ENCODE measurements at places on chromosomes 6 and 20. TPM values are rescaled to one million over a fixed set of nuclear protein-coding genes. Genes with fewer than 3 reads are reported as not detected.
A peak's percentile ranks its signal among the peaks of the same experiment; 100 is the strongest.

ANGPT4 gene
- not detected for total RNA-seq

SLC35D3 gene
- total RNA-seq = not detected

KCNK5 gene
- total RNA-seq = 12.0 TPM

SLC25A27 gene
- total RNA-seq = not detected

OGFRL1 gene
- total RNA-seq = 8.4 TPM

FRS3 gene
- 5.1 TPM for total RNA-seq

BPIFB4 gene
- total RNA-seq = not detected

PLAGL1 gene
- 7.7 TPM for total RNA-seq

DYNLT2 gene
- total RNA-seq = 2.6 TPM

- no peak overlapping the region for H3K4me3 ChIP-seq
- DNase-seq = no peak
- no peak overlapping the region for H3K27ac ChIP-seq
- H3K27me3 ChIP-seq = no peaks in the 10 kb centered on the region
- H3K4me1 ChIP-seq = no peaks in the 10 kb centered on the region
Measured at GRCh38 chr6:11771473-11772048, 7.0 kb downstream of the ADTRP start.

GRCh38 chr20:20259533-20259932 lies 108.4 kb upstream of the INSM1 start:
- H3K27me3 ChIP-seq = peaks cover 7% of the 10 kb centered on the region
- no peak for DNase-seq
- H3K4me1 ChIP-seq = no peaks in the 10 kb centered on the region
- H3K27ac ChIP-seq = no peak overlapping the region

DNA sequence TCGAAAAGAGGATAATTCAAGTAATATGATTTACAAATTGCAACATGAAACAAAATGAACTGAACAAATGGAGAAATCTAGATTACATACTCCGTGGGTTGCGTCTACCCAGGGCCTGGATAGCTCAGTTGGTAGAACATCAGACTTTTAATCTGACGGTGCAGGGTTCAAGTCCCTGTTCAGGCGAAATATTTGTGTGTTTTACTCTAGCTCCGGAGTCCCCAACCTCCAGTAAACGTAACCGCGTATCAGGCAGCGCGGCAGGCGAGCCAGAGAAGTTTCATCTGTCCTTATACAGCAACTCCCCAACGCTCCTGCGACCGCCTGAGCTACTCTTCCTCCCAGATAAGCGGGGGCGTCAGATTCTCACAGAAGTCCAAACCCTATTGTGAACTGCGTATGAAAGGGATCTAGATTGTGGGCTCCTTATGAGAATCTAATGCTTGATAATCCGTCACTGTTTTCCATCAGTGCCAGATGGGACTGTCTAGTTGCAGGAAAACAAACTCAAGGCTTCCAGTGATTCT lies 176.1 kb downstream of the TRIM27 start:
- no peak for DNase-seq
- H3K4me3 ChIP-seq = no peak overlapping the region
- peaks cover 33% of the 10 kb centered on the region for H3K27me3 ChIP-seq
- no peak overlapping the region for H3K27ac ChIP-seq

GRCh38 chr6:22043284-22043962 lies 253.4 kb downstream of the PRL start:
- peaks cover 13% of the 10 kb centered on the region for H3K4me1 ChIP-seq
- no peak overlapping the region for H3K27ac ChIP-seq
- H3K4me3 ChIP-seq = no peak overlapping the region
- no peaks in the 10 kb centered on the region for H3K36me3 ChIP-seq

DNA sequence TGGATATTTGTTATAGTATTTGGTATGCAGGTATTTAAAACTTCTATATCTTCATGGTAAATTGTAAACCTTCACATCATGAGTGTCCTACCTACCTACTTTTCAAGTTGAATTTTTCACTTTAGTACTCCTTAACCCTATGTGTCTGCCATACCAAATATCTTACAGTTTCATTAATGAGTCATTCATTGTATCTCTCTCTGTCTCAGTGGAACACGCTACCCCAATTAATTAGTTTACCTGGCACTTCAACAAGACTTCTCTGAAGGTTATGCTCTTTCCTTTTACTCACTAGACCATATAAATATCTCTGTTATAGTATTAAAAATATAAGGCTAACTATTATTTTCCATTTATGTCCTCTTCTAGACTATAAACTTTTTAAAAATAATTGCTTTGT lies 123.9 kb upstream of the GJE1 start:
- peaks cover 3% of the 10 kb centered on the region for H3K4me1 ChIP-seq
- peaks cover 2% of the 10 kb centered on the region for H3K27me3 ChIP-seq
- no peak overlapping the region for H3K27ac ChIP-seq
- H3K4me3 ChIP-seq = no peak overlapping the region
- DNase-seq = no peak
- no peaks in the 10 kb centered on the region for H3K36me3 ChIP-seq

- H3K27me3 ChIP-seq = peaks cover 26% of the 10 kb centered on the region
- peaks cover 2% of the 10 kb centered on the region for H3K4me1 ChIP-seq
- no peak overlapping the region for H3K4me3 ChIP-seq
Measured at GRCh38 chr6:7805850-7806214, 79.9 kb downstream of the BMP6 start.

DNA sequence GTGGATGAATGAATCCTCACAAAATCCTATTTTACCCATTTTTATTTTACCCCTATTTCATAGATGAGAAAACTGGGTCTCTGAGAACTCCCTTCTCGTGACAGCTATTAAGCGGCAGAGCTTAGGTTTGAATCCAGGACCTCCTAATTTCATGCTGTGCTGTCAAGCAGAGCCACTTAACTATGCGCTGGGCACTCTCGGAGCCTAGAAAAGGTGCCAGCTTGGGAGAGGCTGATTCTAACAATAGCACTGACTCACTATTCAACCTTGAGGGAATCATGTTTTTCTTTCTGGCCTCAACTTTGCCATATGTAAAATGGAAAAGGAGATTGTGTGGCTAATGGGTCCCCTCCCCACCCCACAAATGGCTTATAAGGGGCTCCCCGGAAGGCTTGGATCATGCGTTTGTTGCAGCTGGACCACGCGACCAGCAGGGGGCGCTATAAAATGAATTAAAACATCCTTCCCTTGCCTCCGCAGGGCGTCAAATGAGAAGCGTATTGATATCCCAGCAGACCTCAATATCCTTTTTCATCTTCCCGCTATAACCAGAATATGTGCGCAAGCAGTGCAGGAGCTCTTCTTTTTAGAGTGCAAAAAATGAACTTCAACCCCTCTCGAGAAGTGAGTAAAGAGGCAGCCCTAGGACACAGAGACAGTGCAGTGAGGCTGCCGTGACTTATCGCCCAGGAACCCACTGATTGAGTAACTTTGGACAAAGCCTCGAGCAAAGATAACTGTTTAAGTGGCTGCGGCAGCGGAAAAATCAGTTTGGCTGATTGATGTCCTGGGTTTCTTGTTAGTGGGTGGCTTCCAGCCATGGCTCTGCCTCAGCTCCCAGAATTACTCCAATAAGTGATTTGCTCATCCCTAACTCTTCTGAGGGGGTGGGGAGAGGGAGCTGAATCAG lies 12.8 kb upstream of the PDYN start:
- no peaks in the 10 kb centered on the region for H3K4me1 ChIP-seq
- H3K27me3 ChIP-seq = peaks cover 4% of the 10 kb centered on the region
- no peak overlapping the region for H3K4me3 ChIP-seq
- peak; percentile 58 for DNase-seq
- no peak overlapping the region for H3K27ac ChIP-seq

GRCh38 chr20:46894579-46894958 lies at the start of gene EYA2:
EYA2 (plus strand) TSS chr20:46894843; CDS start chr20:46990011, 95,168 bp downstream.
- peaks cover 64% of the 10 kb centered on the region for H3K27me3 ChIP-seq
- no peak for DNase-seq
- H3K4me1 ChIP-seq = no peaks in the 10 kb centered on the region
- no peak within 1 kb of the TSS for H3K27ac ChIP-seq
- no peak within 1 kb of the TSS for H3K4me3 ChIP-seq

- no peak for DNase-seq
- H3K4me1 ChIP-seq = peaks cover 22% of the 10 kb centered on the region
- peaks cover 54% of the 10 kb centered on the region for H3K36me3 ChIP-seq
- no peaks in the 10 kb centered on the region for H3K27me3 ChIP-seq
Measured at GRCh38 chr20:44660581-44660980, 9.1 kb upstream of the ADA start.

DNA sequence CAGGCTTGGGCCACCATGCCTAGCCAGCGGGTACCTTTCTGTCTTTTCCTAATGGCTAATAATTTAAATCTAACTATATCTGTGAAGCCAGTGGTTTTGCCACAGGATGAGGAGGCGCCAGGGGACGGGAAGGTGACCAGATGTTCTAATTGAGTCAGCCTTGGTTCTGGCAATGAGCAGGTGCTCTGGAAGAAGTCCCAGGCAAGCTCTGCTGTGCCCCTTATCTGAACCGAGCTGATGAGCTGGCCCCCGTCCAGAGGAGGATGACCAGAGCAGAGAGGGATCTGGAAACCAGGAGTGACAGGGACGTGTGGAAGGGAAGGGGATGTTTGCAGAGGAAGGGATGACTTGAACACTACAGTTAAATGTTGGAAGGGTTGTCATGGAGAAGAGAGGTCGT lies 46.7 kb downstream of the SLC35D3 start:
- peaks cover 44% of the 10 kb centered on the region for H3K27me3 ChIP-seq
- H3K27ac ChIP-seq = no peak overlapping the region
- H3K36me3 ChIP-seq = no peaks in the 10 kb centered on the region
- H3K4me1 ChIP-seq = no peaks in the 10 kb centered on the region

- DNase-seq = no peak
- H3K4me3 ChIP-seq = no peak overlapping the region
- no peaks in the 10 kb centered on the region for H3K36me3 ChIP-seq
- H3K4me1 ChIP-seq = no peaks in the 10 kb centered on the region
Measured at GRCh38 chr6:40671001-40671693, 84.0 kb upstream of the LRFN2 start.

- H3K27ac ChIP-seq = no peak overlapping the region
- peaks cover 5% of the 10 kb centered on the region for H3K27me3 ChIP-seq
- H3K36me3 ChIP-seq = no peaks in the 10 kb centered on the region
- no peaks in the 10 kb centered on the region for H3K4me1 ChIP-seq
- DNase-seq = no peak
- no peak overlapping the region for H3K4me3 ChIP-seq
Measured at GRCh38 chr6:11607383-11607782, 69.8 kb downstream of the TMEM170B start.

GRCh38 chr20:51512645-51513044 lies 29.9 kb downstream of the NFATC2 start:
- H3K27ac ChIP-seq = peak overlapping the region; percentile 85
- no peaks in the 10 kb centered on the region for H3K27me3 ChIP-seq
- H3K4me1 ChIP-seq = peaks cover 77% of the 10 kb centered on the region

DNA sequence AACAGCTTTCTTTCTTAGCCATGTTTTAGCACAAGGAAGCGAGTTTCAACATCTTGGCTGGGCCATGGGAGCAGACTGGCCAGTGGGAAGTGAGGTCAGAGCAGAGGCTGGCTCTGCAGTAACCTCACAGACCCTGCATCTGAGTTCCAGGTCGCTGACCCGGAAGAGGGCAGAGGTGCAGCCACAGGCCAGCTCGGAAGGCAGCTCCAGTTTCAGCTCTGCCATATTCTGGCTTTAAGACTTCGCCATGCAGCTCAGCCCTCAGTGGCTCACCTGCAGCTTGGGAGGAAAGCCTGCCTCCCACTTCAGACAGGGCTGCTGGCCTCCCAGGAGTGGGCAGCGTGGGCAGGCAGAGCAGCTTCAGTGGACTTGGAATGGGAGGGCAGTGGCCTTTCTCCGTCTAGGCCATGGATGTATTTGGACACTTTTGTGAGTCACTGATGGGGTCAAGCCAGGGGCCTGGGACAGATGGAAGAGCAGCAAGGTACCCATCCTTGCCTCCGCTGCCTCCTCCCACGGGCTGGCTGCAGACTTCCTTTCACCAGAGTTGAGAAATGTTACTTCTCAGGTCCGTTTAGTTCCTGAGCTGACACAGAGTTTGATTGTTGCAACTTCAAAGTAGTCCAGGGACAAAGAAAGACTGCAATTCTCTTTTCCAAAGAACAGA lies 18.5 kb downstream of the CST8 start:
- H3K27me3 ChIP-seq = no peaks in the 10 kb centered on the region
- H3K4me3 ChIP-seq = no peak overlapping the region
- H3K4me1 ChIP-seq = no peaks in the 10 kb centered on the region
- no peak overlapping the region for H3K27ac ChIP-seq
- DNase-seq = no peak
- H3K36me3 ChIP-seq = no peaks in the 10 kb centered on the region

GRCh38 chr6:41367700-41368099 lies 32.3 kb downstream of the NCR2 start:
- peak; percentile 22 for DNase-seq
- H3K4me1 ChIP-seq = peaks cover 26% of the 10 kb centered on the region
- H3K36me3 ChIP-seq = peaks cover 4% of the 10 kb centered on the region
- no peak overlapping the region for H3K27ac ChIP-seq

DNA sequence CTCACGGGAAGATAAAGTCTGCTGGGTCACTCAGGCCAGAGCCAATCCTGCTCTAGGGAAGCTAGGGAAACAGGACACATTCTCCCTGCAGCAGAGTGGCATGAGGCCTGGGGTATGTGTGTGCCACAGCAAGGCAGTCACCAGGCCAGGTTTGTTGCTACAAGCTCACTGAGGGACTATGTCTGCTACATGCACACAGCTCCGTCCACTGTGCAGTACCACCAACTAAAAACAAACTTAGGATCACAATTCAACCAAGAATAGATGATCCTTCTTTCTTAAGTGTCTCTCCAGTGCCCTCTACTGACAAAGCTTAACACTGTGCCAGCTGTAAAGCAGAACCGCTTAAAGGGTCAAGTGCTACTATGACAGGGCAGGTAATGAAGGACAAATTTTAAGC lies 192.5 kb downstream of the PTPRK start:
- H3K27ac ChIP-seq = no peak overlapping the region
- peaks cover 6% of the 10 kb centered on the region for H3K4me1 ChIP-seq
- H3K27me3 ChIP-seq = peaks cover 2% of the 10 kb centered on the region

GRCh38 chr20:52943185-52943841 lies 28.8 kb upstream of the TSHZ2 start:
- H3K4me3 ChIP-seq = no peak overlapping the region
- no peaks in the 10 kb centered on the region for H3K27me3 ChIP-seq
- no peak overlapping the region for H3K27ac ChIP-seq

DNA sequence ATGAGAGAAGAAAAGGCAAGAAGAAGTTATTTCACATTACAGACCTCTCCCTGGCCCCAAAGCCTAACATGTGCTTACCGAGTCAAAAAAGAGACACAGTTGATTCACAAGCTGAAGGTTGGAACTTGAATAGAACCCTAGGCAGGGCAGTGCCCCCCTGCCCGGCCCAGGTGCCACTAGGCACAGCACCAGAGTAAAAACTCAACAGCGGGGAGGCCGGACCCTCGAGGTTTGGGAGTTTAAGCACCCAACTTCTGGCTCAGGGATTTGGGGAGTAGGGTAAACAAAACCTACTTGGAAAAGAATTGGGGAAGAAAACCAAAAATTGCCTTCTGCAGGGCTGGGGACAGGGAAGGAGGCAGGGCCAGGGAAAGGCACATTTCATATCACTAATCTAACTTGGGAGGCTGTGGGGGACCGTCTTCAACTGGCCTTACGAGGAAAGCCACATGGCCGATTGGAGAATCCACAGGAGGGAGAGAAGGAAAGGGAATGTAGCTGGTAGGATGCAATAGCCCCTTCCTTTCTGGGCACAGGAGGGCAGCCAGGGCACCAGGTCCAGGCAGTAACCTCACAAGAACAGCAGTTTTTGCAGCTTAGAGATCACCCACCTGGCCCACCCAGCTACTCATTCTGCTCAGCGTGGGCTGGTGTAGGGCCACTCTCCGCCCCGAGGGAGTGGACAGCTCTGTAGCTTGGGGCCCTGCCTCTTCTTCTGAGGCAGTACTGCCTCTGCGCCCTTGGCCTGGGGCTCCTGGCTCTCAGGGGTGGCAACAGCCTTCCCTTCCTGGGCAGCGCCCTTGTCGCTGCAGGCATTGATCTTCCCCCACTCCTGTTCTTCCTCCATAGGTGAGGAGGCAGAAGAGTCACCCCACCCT lies 1.8 kb upstream of the HEBP2 start:
- peaks cover 17% of the 10 kb centered on the region for H3K36me3 ChIP-seq
- peaks cover 21% of the 10 kb centered on the region for H3K4me1 ChIP-seq
- no peak for DNase-seq
- peaks cover 8% of the 10 kb centered on the region for H3K27me3 ChIP-seq

- H3K4me3 ChIP-seq = no peak overlapping the region
Measured at GRCh38 chr6:14316651-14317386, 199.2 kb downstream of the CD83 start.
